ENCODE measurements at places on chromosomes 5 and 9.

- peak; percentile 32 for DNase-seq
Observed at GRCh38 chr9:6024035-6024554, 8.7 kb upstream of the RANBP6 start.

DNA sequence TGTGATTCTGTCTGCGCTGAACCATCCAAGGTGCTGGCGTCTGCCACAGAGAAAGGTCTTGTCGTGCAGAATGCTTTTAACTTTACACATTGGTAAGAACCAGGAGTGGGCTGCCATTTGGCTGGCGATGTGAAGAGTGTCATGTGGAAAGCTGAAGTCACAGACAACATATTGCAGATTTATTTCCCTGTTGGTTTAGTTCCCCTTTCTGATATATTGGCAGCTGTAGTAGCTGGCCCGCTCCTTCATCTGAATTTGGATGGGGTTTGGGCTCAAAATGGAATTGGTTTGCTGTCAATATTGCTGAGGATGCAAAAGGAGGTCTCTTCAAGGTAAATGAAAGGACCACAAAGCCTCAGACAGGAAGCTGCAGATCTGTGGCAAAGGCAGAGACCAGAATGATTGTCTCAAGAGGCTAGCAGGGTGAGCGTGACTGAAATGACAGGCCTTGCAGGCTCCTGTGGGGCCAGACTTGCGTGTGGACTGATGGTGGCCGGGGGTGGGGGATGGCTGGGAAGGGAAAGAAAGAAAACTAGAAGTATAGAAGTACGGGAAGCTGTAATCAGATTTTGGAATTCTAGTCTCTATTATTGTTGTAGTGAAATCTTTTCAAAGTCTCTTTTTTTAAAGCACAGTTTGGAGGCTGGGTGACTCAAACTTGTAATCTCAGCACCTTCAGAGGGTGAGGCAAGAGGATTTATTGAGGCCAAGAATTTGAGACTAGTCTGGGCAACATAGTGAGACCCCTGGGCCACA is 25.1 kb upstream of the CD180 start:
- peak; percentile 65 for DNase-seq

DNA sequence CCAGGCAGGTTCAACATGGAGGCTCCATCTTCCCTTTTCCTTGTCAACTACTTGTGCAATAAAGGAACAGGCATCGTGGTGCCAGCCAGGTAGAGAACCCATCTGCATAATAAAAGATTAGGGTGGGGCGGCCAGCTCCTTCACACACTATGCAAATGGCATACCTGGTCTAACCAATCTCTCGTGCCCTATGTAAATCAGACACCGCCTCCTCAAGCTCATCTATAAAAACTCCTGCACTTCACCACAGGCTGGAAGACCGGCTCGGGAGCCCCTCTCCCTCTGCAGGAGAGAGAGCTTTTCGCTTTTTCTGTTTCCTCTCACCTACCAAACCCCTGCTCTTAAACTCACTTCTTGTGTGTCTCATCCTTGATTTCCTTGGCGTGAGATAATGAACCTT is 244.3 kb upstream of the PUM3 start:
- DNase-seq, result no peak

- DNase-seq, result no peak
Observed at GRCh38 chr5:181043285-181044092, 3.4 kb downstream of the BTNL9 start.

- DNase-seq, result no peak
Observed at GRCh38 chr9:116112236-116112635, 41.4 kb upstream of the PAPPA start.

DNA sequence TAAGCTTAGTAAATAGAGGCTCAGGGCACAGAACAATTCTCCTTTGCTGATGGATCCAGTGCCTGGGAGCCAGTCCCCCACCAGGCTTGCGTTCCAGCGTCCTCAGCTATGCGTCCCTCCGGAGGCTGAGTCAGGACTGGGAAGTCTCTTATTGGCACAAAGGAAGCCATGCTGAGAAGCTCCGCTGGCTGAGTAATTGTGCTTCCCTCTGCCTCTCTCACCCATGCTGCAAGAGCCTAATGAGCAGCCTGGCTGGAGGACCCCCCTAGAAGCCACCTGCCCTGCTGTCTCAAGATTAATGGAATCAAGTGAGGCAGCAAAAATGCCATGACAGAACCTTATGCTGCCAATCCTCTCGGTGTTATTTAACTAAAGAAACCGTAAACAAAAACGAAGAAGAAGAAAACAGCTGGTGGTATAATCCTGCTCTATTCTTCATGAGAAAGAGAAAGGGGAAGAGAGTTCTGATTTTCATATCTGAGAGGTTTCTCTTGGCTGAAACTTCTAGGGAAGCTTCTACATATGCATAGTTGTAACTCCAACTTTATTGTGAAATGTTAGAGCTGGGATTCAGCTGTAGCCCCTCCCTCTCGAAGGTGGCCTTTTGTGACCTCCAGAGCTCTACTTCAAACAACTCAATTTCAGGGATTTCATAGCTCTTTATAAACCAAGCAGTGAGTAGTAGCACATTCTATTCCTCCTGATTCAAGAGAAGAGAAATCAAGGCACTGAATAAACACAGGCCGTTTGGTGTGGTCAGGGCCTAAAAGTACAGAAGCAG is 185.4 kb upstream of the SEMA6A start:
- no peak for DNase-seq

GRCh38 chr9:137126786-137127185 is 12.2 kb upstream of the GRIN1 start:
- DNase-seq, result no peak

DNA sequence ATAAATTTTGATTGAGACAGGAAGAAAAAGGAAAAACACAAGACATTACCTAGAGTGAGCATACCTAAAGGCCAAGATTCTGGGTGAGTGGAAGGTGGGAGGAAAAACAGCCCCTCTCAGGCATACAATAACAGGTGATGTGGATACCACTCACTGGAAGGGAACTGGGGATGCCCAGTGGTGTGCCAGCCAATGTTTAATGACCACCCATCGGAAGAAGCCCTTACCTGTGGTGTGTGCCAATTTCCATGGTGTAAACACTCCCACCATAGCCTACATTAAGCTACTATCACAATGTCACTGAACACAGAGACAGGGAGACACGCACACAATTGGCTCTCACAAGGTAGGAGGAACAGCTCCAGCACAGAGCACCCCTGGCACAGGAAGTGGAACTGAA is 63.5 kb downstream of the SEMA5A start:
- no peak for DNase-seq

DNA sequence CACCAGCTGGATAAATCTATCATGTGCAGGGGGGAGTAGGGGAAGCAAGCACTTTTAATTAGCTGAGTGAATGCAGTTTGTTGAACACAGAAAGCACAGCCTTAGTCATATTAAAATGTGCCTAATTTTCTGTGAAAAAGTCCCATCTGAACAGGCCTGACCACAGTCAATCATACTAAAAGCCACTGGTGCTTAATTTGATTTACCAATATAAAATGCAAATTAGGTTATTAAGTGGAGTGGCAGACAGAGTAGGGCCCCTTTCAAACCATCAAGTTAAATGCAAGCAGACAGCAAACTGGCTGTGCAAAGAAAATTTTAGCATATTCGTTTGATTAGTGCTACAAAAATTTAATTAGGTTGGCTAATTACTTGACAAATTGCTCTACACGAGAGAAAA is 176.1 kb downstream of the ISL1 start:
- no peak for DNase-seq

GRCh38 chr5:74595143-74595925 is 45.2 kb downstream of the ENC1 start:
- DNase-seq, result no peak

- DNase-seq, result no peak
Observed at GRCh38 chr9:129206401-129206800, 28.3 kb upstream of the IER5L start.

- no peak for DNase-seq
Observed at GRCh38 chr5:171681677-171682076, 103.9 kb upstream of the SMIM23 start.

DNA sequence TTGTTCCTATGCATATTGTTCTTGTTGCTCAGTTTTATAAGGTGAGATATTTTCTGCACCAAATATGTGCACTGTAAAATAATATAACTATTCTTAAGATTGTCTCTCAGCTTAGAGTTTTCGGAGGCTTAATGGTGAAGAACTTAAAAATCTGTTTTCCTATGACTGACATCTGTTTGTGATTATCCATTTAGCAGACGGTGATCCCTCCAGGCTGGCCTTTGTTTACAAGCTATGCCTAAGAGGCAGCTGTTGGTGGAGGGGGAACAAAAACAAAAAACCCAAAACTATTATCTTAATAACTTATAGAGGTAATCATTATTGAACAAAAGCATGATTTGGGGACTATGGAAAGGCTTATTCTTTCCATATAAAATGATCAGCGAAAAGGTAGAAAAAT is 658 bp downstream of the PDCD1LG2 start:
- DNase-seq, result no peak

DNA sequence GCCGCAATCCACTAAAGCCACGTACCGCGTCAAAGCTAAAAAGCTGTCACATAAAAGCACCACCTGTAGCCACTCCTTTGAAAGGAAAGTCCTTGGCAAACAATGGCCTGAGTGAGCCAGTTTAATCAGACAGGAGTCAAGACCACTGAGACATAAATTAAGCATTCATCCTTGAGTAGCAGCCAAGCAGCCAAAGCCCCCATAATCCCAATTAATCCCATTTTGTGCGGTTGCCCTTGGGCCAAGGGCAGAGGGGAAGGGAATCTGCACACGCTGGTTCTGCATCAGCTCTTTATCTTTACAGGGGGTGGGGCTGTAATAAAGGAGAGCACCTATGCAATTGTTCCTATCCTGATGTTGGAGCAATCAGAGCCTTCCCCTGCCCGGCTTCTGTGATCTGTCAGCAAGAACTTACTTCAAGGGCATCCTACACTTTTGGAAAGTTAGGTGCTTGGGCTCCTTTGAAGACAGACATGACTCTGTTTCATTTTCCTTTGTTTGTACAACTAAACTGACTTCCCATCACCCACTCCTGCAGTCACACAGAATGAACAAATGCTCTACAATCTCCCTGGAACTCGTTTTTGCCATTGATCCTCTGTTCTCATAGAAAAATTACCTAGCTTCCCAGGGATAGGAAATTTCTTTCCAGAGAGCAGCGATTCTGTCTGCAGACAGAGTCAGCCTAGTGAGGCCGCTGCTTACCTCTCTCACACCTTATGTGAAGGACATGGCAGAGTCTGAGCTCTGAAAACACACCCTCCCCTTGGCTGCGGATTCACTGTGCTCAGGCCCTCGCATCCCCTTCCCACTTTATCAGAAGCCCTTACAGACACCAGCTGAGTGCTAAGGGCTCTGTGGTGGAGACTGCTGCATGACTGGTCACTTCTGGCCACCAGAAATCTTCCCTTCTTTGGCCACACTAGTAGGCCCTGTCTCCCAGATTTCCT is 116.2 kb upstream of the TBCA start:
- no peak for DNase-seq

DNA sequence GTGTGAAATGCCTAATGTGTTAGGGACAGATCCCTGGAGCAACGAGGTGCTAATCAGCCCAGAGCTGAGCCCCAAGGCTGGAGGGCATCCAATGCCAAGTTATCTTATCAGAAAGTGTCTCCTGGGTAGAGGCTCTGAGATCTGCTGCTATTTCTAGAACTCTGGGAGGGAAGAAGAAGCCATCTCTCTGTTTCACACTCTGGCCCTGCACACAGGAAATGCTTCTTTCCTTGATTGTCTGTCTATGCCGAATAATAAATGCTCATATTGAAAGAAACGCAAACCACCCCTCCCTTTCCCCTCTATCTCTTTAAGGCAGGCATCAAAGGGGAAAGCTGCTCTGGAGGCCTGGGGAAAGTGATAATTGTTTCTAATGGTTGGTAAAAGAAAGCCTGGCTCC is 166.7 kb downstream of the PAPPA start:
- DNase-seq, result no peak

GRCh38 chr5:1018596-1018995 is 10.0 kb downstream of the NKD2 start:
- no peak for DNase-seq

DNA sequence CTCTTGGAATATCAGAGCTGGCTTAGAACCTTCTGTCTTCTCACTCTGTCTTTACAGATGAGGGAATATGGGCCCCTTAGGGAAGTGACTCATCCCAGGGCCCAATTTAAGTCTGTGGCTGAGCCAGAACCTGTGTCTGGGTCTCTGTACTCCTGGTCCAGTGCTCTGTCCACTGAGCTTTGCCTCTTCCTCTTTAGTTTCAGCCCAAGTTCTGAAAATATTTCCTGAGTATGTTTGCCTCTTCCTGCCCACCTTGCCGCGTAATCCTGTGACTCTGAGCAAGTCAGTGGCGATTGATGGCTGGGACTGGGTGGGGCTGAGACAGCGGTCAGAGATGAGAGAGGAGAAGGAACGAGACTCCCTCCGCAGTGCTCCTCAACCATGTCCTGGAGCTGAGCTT is 7.8 kb downstream of the IER5L start:
- DNase-seq, result no peak

- DNase-seq, result no peak
Observed at GRCh38 chr5:175351126-175351525, 92.9 kb downstream of the DRD1 start.

DNA sequence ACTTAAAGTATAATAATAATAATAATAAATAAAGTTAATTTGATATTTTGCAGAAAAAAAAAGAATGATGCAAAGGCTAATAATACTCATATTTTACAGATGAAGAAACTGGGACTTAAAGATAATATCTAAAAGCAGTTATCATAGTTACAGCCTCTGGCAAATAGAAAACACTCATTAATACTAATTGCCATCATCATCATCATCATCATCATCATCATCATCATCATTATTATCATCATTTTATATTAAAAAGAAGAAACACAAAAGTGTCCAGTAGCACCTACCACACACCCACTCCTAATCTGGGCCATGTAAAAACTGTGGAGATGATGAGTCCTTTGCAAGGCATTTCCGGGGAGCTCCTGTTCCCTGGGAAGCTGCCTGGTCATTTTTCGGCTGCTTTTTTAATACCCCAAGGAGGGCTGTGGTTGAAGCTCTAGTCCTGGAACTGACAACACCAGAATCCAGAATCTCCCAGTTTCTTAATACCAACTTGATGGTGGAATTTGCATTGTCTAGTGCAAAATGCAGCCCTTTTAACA is 70.8 kb downstream of the HTR4 start:
- DNase-seq, result no peak

DNA sequence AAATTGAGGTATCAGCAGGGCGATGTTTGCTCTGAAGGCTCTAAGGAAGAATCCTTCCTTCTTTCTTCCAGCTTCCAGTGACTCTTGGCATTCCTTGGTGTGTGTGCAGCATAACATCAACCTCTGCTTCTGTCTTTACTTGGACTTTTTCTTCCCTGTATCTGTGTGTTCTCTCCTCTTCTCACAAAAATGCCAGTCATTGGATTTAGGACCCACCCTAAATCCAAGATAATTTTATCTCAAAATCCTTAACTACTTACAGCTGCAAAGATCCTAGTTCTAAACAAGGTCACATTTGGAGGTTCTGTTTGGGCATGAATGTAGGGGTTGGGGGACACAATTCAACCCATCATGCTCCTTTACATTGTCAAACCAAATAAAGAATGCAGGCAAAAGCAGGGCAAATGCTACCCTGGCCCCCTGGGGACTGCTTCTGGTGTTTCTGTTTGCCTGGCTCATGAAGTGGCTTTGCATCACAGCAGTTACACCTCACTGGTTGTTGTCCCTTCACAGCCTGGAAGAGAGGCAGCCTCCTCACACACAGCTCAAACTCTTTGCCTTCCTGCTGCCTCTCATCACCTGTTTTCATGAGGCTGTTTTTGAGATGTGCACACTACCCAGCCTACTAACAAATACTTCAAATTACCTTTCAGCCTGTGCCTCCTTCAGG is 64.8 kb upstream of the PLCXD3 start:
- no peak for DNase-seq

GRCh38 chr5:103433211-103433610 is 129.4 kb downstream of the NUDT12 start:
- no peak for DNase-seq

Measured in central memory CD4-positive, alpha-beta T cell (primary cell).